Left colon (tissue), 2 donors: ENCODE measurements at places on chromosomes 7 and 10.

DNA sequence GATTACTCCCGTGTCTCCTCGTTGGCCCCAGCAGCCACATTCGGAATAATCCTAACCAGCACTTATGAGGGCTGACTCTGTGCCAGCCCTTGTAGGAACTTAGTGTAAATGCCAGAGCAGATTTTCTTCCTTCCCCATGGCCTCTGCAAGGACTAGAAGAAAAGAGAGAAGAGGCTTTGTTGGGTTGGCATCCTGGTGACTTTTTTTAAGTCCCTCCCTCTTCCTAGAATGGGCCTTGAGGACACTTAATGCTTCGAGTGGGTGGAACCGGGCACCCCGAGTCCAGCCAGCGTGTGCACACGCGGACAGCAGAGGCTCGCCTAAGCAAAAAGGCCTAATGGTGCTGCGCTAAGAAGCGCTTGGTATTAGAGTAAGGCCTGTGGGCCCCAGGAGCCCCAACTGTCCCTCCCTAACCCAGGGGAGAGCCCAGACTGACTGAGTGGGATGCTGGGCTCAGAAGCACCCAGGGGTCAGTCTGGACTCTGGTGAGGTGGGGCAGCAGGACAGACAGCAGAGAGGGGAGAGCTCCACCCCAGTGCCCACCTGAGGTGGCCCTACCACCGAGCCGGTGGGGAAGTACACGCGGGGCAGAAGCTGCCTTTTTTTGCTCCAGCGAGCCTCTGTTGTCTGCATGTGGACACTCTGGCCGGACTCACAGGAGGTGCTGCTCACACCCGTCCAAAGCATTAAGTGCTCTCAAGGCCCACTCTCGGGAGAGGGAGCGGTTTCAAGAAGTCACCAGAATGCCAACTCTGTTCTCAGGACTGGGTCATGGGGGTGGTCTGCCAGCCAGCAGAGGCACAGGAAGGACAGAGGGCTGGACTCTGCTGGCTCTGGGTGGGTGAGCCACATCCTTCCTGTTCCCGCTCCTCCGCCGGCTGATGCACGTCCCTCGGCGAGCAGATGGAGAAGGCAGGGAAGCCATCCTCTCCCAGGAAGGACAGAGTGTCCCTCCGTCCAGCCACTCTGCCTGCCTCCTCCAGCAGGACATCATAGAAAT is 12.5 kb downstream of the ITPRIP start:
- no peak for DNase-seq

DNA sequence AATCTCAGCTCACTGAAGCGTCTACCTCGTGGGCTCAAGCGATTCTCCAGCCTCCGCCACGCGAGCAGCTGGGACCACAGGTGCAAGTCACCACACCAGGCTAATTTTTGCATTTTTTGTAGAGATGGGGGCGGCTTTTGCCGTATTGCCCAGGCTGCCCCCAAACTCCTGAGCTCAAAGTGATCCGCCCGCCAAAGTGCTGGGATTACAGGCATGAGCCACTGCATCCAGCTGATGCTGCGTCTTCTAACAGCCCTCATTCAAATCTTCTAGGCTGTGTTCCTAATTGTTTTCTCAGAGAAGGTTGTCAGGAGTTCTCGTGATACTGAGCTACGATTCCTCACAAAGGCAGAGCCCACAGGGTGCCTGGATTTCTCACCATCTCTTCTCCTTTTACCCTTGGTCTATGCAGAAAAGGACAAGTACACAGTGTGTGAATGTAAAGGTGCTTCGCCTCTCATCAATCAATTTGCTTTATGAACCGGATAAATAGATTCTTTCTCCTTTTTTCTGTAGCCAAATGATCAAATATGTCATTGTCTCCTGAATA is 247.3 kb upstream of the PTN start:
- DNase-seq = no peak

DNA sequence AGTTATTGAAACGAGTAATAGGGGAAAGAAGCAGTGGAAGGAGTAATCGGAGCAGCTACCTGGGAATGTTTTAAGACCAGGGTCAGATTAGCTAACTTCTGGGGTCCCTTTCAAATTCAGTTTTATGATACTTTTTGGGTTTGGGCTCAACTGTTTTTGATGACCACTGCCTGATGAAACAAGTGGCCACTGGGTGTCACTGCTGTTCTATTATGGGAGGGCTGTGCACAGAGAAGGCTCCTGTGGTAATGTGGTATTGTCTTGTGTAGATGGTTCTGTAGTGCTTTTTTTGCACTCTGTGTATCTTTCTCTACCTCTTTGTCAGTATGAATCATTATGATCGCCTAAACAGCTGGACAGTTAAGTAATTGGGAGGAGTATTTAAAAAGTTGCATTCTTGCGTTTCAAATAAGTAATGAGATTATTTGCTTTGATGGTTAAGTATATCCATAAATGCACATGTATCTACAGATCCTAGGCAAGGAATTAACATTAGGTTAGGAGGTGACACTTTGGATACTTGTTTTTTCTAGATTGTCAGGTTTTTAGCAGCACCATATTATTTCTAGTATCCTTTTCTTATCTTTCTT is 128.4 kb downstream of the ABCA13 start:
- DNase-seq = no peak

DNA sequence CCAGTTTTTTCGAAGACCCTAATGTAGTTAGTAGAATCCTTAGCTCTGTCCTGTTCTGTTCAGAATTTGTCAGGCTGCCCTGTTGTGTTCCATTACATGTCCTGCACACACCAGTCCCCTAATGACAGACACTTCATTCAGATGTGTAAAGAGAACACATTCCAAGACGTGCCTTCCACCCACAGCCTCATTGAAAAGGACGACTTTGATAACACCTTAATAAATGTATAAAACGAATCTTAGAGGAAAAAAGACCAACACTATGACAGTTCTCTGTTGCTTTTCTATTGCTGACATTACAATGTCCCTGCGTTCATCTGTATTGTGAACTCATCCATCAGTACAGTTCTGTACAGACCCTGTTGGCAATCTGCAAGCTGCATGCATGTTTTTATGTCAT is 3.5 kb downstream of the LRRTM3 start:
- DNase-seq = no peak

GRCh38 chr10:126930883-126931503 is 25.8 kb downstream of the DOCK1 start:
- DNase-seq = no peak

DNA sequence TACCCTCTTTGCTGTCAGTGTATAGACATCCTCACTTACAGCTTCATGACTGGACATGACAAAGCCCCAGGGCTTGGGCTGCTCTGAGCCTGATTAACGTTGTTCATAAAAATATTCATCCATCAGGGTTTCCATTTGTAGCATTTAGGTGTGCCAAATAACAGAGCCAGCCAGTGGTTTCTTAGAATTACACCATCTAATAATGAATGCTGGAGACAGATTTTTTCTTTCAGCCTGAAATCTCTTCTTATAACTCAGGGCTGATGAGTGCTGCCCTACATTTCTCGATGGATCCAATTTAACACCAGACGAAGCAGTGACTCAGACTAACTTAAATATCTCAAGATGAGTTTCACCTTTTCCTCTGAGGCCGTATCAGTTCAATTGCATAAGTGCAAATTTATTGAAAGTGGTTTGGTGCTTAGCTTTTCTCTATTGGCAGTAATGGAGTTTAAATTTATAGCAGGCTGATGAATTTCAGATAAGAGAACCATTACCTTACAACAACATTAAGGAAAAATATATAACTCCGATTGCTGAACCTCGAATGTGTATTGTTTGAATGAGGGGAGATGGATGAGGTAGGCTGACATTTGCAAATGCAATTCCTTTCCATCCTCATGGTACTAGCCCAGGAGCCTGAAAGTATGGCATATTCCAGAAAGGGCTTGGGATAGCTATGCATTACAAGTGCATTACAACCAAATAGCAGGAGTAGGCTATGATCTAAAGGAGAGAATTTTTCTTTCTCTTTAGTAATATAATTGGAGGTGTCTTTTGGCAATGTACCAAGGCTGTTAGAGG is 900.6 kb downstream of the KCNMA1 start:
- no peak for DNase-seq

- DNase-seq = peak; percentile 91
Observed at GRCh38 chr7:101085162-101085964, at the start of gene TRIM56. Gene TRIM56, plus strand, starts transcription at chr7:101085481. Its CDS starts 1,832 bp downstream, at chr7:101087313.

- no peak for DNase-seq
Observed at GRCh38 chr10:114704679-114705078, 46.6 kb upstream of the ABLIM1 start.

GRCh38 chr10:110501142-110501937 is 3.6 kb downstream of the DUSP5 start:
- peak; percentile 85 for DNase-seq

DNA sequence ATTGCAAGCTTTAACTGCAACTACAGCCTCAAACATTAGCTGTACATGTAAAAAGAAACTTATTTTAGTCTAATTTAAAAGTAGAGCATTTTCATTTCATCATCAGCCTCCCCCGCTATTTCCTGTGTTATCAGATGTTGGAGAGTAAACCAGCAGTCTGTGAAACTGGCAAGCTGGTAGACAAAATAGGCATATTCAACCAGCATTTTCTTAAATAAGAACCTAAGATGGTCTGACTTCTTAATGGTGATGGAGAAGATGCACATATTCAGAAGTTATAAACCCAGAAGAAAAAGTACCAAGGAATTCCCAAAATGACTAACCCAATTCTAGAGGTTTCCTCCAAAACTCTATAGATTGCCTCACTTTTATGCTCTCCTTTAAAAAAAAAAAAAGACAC is 24.9 kb downstream of the PIK3AP1 start:
- no peak for DNase-seq

GRCh38 chr7:108499566-108499965 is 26.4 kb downstream of the PNPLA8 start:
- DNase-seq = no peak

DNA sequence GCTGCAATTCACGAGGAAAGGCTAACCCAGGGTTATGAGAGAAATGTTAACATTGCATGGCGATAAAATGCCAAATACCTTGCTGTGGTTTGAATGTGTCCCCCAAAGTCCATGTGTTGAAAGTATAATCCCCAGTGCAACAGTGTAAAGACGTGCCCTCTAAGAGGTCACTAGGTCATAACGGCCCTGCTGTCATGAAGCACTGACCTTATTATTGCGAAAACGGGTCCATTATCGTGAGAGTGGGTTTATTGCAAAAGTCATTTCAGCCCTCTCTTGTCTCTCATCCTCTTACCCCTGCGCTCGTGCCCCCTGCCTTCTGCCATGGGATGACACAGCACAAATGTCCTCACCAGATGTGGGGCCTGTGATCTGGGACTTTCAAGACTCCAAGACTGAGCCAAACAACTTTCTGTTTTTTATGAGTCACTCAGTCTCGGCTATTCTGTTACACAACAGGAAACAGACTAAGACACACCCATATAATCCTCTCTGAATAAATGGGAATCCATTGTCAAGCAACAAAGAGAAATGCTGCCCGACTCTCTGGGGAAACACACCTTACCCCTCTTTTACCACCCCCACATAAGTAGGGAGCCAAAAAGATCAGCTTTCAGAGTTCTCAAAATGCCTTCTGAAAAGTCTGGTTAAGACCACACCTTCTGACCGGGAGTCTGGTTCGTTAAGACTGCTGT is 73.1 kb upstream of the UCN3 start:
- peak; percentile 36 for DNase-seq

DNA sequence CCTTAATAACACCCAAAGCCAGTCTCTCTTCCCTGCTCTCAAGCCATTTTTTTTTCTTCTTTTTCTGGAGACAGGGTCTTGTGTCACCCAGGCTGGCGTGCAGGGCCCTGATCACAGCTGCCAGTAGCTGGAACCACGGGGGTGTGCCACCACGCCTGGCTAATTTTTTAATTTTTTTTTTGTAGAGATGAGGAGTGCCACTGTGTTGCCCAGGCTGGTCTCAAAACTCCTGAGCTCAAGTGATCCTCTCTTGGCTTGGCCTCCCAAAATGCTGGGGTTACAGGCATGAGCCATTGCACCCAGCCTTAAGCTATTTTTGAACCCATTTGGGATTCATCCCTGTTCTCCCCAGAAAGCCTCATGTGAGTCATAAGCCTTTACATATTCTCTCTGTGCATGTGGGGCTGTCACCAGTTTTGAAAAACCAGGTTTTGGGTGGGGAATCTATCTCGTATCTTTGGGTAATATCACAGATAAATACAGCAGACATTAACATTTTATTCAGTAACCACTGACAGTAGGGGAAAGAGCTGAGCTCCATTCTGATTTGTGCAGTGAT is 15.5 kb downstream of the ZNF487 start:
- no peak for DNase-seq
